Inflammatory macrophage (primary cell): ENCODE measurements at places on chromosomes 11 and 22.

GRCh38 chr22:29503811-29504372 lies 23.9 kb downstream of the NEFH start:
- peak; percentile 10 for DNase-seq

GRCh38 chr11:68214173-68215086 lies 1.3 kb upstream of the KMT5B start:
- DNase-seq, result no peak

- no peak for DNase-seq
Measured at GRCh38 chr11:40029391-40029790, 1430.1 kb downstream of the LRRC4C start.

GRCh38 chr11:70818351-70818750 lies 420.0 kb downstream of the CTTN start:
- no peak for DNase-seq

GRCh38 chr11:1948389-1948788 lies 1.3 kb downstream of the MRPL23 start:
- no peak for DNase-seq

DNA sequence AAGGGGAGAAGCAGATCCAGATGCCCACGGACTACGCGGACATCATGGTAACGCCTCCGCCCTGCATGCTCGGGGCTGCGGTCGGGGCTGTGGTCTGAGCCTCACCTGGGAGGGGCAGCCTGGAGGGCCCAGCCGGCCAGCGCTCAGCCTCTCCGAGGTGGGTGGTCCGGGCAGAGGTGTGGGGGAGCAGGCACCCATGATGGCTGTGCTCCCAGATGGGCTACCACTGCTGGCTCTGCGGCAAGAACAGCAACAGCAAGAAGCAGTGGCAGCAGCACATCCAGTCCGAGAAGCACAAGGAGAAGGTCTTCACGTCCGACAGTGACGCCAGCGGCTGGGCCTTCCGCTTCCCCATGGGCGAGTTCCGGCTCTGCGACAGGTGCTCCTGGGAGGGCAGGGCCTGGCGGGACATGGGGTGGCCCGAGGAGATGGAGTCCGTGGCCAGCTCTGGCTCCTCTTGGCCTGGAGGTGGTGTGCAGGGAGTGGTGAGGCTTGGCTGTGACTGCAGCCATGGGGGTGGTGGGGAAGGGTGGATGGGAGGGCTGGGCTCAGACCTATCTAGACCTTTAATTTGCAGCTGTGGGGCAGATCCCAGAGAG lies 25.2 kb upstream of the TEF start:
- DNase-seq, result no peak

DNA sequence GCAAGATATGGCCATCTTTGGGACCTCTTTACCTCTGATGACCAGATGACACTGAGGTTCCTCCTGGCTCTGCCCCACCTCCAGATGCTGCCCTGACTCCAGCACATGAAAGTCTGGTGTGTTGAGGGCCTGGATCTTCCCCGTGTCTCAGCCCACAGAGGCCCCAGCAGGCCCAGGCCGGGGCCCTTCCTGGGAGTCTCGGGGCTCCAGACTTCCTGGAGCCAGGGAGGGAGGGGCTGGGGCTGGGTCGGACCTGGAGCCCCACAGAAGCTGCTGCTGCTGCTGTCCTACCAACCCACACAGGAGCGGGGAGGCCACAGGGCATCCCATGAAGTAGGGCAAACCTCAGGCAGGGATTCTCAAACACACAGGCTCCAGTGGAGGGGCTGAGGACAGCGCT lies 32.2 kb upstream of the WNT11 start:
- DNase-seq, result no peak

- DNase-seq, result no peak
Measured at GRCh38 chr11:9571071-9571762, 2.3 kb upstream of the WEE1 start.

DNA sequence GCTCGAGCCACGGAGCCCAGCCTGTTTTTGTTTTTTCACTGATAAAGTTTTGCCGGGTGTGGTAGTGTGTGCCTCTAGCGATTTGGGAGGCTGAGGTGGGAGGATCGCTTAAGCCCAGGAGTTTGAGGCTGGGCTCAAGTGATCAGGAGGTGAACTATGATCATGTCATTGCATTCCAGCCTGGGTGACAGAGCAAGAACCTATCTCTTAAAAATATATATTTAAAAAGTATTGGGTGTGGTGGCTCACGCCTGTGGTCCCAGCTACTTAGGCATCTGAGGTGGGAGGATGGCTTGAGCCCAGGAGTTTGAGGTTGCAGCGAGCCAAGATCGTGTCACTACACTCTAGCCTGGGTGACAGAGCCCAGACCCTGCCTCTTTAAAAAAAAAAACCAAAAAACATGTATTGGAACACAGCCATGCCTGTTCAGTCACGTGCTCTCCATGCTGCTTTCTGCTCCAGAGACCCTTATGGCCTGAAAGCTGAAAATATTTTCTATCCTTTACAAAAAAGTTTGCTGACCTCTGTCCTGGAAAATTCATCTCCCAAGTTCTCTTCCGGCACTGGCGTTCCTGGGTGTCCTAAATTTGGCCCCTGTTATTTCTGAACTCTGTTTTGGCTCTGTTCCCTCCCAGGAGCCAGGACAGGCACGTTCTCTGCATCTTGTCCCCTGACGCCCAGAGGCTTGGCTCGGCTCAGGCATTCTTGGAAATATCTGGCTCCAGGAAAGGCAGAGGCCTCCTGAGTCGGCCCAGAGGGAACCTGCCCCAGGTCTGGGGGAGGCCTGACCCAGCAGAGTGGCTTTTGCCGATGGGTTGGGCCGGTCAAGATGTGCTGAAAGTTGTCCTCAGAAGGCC lies 61.3 kb upstream of the PPP6R3 start:
- DNase-seq, result no peak

GRCh38 chr11:1283091-1283511 lies 26.3 kb downstream of the TOLLIP start:
- no peak for DNase-seq

DNA sequence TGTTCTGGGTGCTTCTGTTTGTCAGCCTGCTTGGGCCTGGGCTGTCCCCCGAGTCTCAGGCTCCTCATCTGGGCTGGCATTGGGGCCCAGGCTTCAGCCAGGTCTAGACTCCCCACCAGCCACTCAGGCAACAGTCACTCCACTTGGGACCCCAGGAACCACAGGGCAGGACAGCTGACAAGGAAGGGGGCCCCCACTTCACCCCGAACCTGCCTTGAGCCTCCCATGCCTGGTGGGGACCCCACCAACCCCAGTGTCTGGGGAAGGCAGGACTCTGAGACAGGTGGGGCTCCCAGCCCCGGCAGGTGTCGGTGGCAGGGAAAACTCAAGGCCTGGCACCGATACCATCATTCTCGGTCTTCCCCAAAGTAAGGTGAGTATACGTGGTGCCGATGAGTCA lies 11.7 kb upstream of the LTO1 start:
- no peak for DNase-seq

DNA sequence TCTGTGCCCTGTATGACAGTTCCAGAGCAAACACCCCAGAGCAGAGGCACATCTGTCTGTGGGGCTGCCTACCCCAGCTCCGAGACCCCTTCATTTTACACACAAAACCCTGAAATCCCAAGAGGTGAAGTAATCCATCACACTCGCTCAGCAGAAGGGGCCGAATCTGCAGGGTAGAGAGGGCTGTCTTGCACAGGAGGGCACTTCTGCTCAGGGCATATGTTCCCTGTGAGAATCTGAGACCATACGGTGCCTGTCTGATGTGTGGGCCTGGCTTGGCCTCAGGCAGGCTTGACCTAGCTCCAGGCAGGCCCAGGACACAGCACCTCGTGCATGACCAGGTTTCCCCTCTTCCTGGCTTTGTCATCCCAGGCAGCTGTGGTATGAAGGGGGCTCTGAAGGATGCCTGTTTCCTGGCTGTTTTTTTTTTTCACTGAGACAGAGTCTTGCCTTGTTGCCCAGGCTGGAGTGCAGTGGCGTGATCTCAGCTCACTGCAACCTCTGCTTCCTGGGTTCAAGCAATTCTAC lies 37.2 kb downstream of the GRIK4 start:
- DNase-seq, result no peak

DNA sequence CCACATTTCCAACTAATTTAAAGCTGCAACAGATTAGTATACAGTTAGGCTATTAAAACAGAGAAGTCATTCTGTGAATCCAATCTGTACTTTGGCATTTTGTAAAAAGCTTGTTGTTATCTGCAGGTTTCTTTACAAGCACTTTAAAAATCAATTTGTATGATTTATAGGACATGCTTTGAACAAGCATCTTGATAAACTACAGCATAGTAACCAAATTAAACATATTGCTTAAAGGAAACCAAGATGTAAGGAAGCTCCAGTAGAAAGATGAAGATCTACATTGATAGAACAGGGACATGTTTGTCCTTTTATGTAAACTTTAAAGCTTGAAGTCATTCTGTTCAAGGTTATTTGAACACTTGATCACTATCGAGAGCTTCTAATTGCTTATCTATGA lies 498.3 kb upstream of the CCDC90B start:
- DNase-seq, result no peak

GRCh38 chr11:57434640-57435546 lies 8.0 kb upstream of the SLC43A3 start:
- peak; percentile 89 for DNase-seq
